Placental pericyte (primary cell): ENCODE measurements at places on chromosomes 7 and 10. TPM values are rescaled to one million over a fixed set of nuclear protein-coding genes. Genes with fewer than 3 reads are reported as not detected.

THSD7A gene
- 0.44 and 1.0 TPM in 2 replicates for total RNA-seq

FAM237B gene
- not detected in 2 replicates for total RNA-seq

PTF1A gene
- total RNA-seq, result not detected in 2 replicates

EN2 gene
- not detected in 2 replicates for total RNA-seq

OR13A1 gene
- total RNA-seq, result under 0.01 TPM in 1 of 2 replicates, not detected in the other

HMX2 gene
- total RNA-seq, result not detected in 2 replicates

ZNF277 gene
- total RNA-seq, result 22.0 and 40.7 TPM in 2 replicates
